H1 (cell line): ENCODE measurements at places on chromosomes 7 and 10. TPM values are rescaled to one million over a fixed set of nuclear protein-coding genes. Genes with fewer than 3 reads are reported as not detected.

DNA sequence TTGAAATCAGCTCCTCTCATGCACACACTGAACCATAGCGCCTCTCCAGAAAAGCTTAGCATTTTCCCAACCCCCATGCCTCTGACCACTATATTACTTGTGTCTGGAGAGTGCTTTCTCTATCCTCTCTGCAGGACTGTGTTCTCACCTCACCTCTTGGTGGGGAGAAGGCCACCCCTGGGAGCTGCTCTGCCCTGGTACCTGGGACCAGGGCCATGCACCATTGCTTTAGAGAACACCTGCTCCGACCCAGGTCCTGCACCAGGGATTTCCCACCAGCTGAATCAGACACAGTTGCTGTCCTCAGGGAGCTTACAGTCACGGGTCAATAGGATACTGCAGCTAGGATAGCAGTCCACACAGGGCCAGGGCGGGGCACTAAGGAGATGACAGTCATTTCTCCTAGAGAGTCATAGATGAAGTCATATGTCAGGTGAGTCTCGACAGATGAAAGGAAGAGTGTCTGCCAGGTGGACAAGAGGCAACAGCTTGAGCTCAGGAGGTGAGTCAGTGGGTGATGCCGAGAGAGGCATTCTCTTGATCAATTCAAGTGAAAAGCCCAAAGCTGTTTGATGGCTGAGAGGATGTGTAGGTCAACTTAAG, 619 bp upstream of the LMTK2 start:
- H3K27ac ChIP-seq: no peak overlapping the region
- no peaks in the 10 kb centered on the region for H3K27me3 ChIP-seq
- peaks cover 2% of the 10 kb centered on the region; the same call in 1 of the 2 replicates for H3K4me1 ChIP-seq
- DNase-seq: no peak

DNA sequence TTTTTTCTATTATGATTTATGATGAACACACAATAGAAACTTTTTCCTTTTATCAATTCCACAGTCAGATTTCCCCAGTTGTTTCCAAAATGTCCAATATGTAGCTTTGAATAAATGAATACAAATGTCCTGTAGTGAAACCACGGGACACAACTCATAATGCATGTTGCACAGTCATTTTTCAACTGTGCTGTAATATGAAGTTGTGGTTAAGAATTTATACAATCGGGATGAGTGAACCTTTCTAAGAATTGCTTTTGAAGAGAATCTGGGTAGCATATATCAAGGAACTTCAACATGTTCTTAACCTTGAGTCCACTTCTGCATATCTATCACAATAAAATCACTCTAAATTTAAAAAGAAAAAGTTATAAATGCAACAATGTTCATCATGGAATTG, 14.6 kb upstream of the ST7 start:
- H3K27me3 ChIP-seq: no peaks in the 10 kb centered on the region
- H3K36me3 ChIP-seq: no peaks in the 10 kb centered on the region
- H3K4me1 ChIP-seq: peaks cover 4% of the 10 kb centered on the region; the same call in 1 of the 2 replicates
- H3K4me3 ChIP-seq: no peak overlapping the region
- DNase-seq: no peak

GRCh38 chr10:103196516-103196915, 3.4 kb upstream of the NT5C2 start:
- H3K27me3 ChIP-seq: no peaks in the 10 kb centered on the region
- peaks cover 15% of the 10 kb centered on the region for H3K4me1 ChIP-seq
- no peak overlapping the region for H3K4me3 ChIP-seq
- no peak overlapping the region for H3K27ac ChIP-seq

The IFIT1B gene
- not detected in 2 replicates for polyA plus RNA-seq
